Activated CD4-positive, alpha-beta T cell treated with anti-CD3 and anti-CD28 coated beads for 36 hours (primary cell): ENCODE measurements at places on chromosomes 12 and 14.

GRCh38 chr12:81517296-81517695, 241.9 kb downstream of the PPFIA2 start:
- no peak for DNase-seq

DNA sequence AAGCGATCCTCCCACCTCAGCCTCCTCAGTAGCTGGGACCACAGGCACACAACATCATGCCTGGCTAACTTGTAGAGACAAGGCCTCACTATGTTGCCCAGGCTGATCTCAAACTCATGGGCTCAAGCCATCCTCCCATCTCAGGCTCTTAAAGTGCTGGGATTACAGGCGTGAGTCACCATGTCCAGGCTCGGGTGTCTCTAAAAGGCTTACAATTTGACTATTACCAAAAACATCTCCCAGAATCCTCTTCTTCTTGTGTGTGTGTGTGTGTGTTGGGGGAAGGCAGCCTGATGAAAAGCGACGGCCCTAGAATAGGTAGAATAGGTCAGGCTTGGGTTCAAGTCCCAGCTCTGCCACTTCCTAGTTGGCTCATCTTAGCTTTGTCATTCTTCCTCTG, 16.8 kb downstream of the MSI1 start:
- DNase-seq: no peak

DNA sequence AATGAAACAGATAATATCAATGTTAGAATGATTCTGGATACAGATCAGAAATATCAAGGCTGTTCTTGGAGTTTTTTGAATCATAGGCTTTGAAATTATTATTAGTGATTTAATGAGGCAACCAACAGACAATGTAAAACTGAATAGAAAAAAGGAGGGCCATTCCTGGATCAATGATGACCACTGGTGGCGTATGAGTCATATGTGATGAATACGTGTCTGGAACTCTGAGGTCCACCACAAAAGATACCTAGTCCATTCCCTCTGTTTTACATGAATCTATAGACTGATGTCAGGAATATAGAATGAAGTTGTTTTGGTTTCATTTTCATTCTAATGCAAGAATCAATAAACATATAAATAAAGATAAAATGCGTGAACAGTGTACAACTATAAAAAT, 78.3 kb upstream of the RTL1 start:
- DNase-seq: no peak

- peak; percentile 40 for DNase-seq
Measured at GRCh38 chr14:77141214-77142004, at the start of gene ZDHHC22. TSS of gene ZDHHC22 (minus strand) at chr14:77141791. CDS start at chr14:77139738, 2,053 bp downstream.

DNA sequence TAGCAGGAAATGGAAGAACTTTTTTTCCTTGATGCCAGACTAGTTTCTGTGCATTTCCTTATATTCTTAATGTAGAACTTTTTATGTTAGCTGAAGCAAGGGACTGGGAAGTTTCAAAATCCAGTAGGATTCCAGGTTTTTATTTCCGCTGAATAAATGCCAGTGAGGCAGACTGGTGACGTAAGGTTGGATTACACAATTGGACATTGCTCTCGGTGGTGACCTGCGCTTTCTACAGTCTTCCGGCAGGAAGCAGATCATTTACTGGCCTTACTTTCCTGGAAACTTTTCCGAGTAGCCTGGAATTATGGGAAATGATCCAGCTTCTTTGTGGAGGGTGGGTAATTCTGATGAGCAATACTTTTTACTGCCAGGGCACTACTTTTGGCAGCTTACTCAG, 3.6 kb downstream of the IFT43 start:
- DNase-seq: no peak
